HFF-Myc (cell line): ENCODE measurements at places on chromosomes 4 and X.

DNA sequence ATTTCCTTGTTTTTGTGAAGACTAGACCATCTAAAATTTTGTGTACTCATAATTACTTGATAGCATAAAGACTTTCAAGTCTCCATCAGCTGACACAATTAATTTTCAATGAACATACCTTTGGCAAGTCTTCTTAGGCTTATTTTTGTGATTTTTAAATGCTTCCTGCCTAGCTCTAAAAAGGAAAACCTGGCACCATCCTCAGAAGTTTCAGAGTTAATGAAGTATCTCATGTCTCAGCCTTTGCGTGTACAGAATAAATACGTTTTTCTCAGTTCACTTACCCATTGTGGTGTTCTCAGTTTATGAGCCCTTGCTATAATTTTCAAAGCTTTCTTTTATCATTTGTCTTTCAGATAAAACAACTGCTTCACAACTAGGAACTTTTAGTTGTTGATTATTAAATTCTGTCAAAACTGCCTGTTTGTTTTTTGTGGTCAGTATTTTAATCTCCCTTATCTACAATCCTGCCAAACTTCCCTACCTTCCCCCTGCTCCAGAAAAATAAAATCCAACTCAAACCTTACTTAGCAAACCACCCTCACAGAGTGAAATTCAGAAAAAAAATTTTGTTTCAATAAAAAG is 21.6 kb downstream of the ADD1 start:
- no peak for DNase-seq

- no peak for DNase-seq
Observed at GRCh38 chrX:69618803-69619202, 2.9 kb downstream of the EDA start.

GRCh38 chr4:150080875-150081274 is 2.6 kb downstream of the DCLK2 start:
- no peak for DNase-seq

GRCh38 chr4:153784166-153784699 is 4.7 kb downstream of the SFRP2 start:
- no peak for DNase-seq

DNA sequence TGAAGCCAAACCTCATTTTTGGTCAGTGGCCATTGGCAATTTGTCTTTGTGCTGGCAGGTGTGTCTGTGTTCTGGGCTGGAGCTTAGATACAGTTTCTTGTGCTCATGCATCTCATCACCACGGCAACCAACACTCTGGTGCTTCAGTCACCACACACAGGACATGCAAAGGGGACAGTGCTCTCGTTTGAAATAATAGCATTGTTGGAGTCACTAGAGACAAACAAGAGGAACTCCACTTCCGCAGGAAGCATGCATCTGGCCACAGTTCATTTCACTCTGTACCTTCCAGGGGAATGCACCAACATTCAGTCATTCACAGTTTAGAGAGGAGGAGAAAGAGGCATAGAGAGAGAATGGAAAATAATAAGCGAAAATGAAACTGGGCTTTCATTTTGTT is 267.4 kb downstream of the ANK2 start:
- no peak for DNase-seq

- peak; percentile 16 for DNase-seq
Observed at GRCh38 chr4:55865228-55865806, 11.9 kb downstream of the EXOC1 start.

DNA sequence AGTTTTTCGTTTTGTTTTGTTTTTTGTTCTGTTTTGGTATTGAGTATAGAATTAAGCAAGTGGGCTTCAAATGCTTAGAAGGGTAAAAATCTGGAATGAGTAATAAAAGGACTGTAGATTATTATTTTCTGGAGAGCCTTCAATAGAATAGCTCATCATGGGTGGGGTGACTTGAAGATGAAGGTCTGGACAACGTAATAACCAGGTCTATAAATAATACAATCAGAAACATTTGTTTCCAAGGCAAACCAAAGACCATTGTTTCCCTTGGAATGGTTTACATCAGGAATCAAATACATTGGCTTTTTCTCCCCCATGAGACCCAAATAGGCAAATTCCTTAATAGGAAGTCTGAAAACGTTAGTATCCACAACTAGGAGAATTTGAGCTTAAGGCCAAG is 721.6 kb downstream of the RPA4 start:
- DNase-seq = no peak

- DNase-seq = no peak
Observed at GRCh38 chr4:11598591-11598990, 169.9 kb upstream of the HS3ST1 start.

DNA sequence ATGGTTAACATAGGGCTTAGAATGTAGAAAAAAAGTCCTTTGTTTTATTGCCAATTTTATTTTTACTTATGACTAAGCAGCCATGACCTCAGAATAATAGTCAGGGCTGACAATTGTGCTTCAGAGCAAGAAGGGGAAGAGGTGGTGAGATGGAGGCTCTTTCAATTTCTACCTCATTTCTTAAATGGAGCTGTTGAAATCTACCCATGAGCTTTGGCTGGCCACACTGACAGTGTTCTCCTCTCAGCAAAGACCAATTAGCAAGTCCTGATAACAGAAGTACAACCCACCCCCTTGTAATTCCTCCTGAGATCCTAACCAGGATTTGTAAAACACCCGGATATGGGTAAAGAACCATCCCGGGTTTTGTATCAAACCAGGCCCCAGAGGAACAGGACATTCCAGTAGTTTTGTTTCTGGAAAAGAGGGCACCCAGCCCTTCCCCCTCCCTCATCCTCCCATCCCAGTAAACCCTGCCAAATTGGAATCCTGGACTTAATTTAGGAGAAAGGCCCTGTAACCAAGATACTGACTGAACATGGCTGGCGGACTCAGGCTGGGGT is at the start of gene HEPH:
HEPH (plus strand) TSS at position 399 of the 563 bp plus-strand sequence. CDS start 6,324 bp downstream, outside the sequence.
- DNase-seq = peak; percentile 4
